ENCODE measurements at places on chromosomes 13 and 19.

- DNase-seq: no peak
Measured at GRCh38 chr13:24203273-24203672, 42.8 kb downstream of the SPATA13 start.

GRCh38 chr19:10044390-10044789 lies 31.1 kb downstream of the RDH8 start:
- DNase-seq: no peak

- no peak for DNase-seq
Measured at GRCh38 chr19:29248332-29248844, 35.4 kb upstream of the UQCRFS1 start.

- DNase-seq: peak; percentile 91
Measured at GRCh38 chr19:34217952-34218817, 36.2 kb upstream of the GARRE1 start.

GRCh38 chr19:5718579-5719273 lies 1.2 kb downstream of the LONP1 start:
- DNase-seq: no peak

DNA sequence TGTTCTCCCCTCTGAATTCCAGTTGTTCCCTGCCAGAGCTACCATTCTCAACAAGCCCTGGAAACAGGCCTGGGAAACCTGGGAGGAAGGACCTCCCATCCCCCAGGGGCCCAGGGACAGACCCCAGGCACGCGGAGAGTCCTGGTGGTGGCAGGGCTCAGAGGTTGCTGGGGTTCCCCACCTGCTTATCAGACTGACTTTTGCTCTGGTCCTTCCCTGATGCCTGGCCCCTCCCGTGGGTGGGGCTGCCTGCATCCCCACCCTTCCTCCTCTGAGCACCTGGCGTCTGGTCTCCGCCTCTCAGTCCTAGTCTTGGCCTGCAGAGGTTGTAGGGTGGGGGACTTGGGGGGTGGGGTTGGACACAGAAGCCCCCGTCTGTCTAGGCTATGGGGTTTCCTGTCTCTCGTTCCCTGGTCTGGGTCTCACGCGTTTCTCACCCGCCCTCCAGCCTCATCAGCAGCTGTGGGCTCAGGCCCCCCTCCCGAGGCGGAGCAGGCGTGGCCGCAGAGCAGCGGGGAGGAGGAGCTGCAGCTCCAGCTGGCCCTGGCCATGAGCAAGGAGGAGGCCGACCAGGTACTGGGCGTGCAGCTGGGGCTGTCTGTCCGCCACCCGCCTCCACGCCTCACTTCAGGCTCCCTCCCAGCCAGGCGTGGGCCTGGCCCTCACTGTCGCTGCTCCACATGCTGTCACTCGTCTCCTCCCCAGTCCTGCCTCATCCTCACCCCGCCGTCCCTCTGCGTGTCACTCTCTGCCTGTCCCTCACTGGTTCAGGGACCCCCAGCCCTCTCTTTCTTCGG lies 13.6 kb downstream of the EPN1 start:
- no peak for DNase-seq

DNA sequence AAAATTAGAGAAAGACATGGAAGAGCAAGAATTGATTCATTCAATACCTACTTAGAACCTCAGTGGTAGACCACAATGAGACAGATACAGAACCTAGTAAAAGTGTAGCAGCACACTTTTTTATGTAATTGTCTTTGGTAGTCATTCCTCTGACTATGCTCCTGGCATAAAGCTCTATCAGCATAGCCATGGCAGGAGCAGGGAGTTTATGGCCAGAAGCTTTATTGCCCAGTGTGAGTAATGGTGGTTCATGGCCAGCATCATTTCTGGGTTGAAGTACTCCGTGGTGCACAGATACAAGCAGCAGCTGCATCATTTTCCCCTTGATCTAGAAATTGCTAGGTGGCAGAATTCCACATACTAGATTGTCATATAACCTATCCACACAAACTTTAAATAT lies 352.6 kb downstream of the TBC1D4 start:
- DNase-seq: no peak
